ENCODE measurements at places on chromosomes 1 and 21. TPM values are rescaled to one million over a fixed set of nuclear protein-coding genes. Genes with fewer than 3 reads are reported as not detected.

The S100A3 gene
- 2.3 TPM for total RNA-seq

The FOXD3 gene
- 1.7 TPM for total RNA-seq

The EPHB2 gene
- 5.5 TPM for total RNA-seq

The GPR37L1 gene
- 0.06 TPM for total RNA-seq

The GSTM1 gene
- total RNA-seq: 63.8 TPM

The C21orf91 gene
- 17.5 TPM for total RNA-seq

The FALEC gene
- not detected for total RNA-seq

The OR2T33 gene
- total RNA-seq: not detected

The EVA1C gene
- total RNA-seq: 72.6 TPM

The C2CD2 gene
- 56.8 TPM for total RNA-seq

The SPATA45 gene
- 0.78 TPM for total RNA-seq

The PTPN14 gene
- total RNA-seq: 48.3 TPM

The LDLRAD2 gene
- 0.15 TPM for total RNA-seq

GRCh38 chr1:106768501-106768900, 288.0 kb upstream of the PRMT6 start:
- no peak for DNase-seq

GRCh38 chr1:244768804-244769203, 66.7 kb upstream of the COX20 start:
- no peak for DNase-seq

- no peak for DNase-seq
These were observed 39.5 kb downstream of the LRRC8B start for GRCh38 chr1:89563957-89564604.

- DNase-seq: no peak
These were observed 124.8 kb downstream of the UBE2U start for GRCh38 chr1:64328193-64328592.

DNA sequence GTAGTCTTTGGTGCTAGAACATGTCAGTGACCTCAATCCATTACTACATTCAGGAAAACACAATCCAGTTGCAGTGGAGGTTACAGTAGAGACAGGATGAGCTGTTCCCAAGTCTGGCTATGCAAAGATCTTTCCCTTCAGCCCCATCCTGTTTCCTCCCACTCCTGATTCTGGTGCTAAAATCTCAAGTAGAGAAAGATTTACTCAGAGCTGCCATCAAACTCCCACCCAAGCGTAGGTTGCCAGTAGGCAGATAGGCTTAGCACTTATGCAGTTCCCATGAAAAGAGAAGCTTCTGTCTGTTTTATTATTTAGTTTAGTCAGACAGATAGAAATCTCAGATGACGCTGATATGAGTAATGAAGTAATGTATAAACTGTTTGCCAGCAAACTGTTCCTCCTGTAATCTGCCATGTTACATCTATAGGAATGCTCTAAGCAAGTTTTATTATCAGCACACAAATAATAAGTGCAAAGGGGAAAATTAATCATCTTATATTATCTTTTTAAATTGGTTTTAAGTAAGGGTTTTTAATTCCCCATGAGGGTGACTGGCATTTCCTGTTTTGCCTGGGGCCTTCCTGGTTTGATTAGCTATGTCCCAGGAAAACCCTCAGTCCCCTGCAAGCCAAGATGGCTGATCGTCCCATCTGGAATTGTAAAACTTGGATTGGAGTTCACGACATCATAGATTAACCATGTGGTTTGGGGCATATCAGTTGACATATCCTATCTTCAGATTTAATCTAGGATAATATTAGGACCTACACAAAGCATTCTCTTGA, 188.3 kb upstream of the PALMD start:
- DNase-seq: no peak

DNA sequence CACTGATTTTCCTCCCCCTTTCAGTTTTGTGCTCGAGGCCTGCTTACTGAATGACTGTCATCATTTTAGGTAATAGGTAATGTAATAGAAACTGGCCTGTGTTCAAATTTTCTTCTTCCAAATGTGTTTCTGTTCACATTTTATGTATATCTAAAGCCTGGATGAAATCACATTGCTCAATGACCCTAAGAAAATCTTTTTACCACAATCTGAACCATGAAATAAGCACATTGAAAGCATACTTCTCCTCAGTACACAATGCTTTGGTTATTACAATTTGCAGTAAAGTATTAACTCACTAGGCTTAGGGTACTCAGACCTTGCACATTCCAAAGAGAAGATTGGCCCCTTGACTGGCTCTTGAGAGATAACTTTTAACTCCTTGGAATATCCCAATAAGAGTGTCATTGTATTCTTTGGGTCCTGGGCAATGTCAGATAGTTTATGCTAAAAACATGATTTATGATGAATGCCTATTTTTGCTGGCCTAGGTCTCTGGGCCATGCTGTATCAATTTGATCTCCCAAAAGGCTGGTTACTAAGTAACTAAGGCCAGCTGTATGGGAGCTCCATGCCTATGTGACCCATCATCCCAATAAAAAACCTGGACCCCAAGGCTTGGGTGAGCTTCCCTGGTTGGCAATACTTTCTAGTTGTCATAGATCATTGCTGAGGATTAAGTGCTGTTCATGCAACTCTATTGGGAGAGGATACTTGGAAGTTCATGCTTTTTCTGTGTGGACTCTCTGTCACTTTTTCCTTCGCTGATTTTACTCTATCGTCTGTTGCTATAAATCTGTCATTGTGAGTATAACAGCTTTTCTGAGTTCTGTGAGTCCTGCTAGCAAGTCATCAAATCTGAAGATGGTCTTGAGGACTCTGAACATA, 293.9 kb downstream of the GRIK1 start:
- DNase-seq: no peak

DNA sequence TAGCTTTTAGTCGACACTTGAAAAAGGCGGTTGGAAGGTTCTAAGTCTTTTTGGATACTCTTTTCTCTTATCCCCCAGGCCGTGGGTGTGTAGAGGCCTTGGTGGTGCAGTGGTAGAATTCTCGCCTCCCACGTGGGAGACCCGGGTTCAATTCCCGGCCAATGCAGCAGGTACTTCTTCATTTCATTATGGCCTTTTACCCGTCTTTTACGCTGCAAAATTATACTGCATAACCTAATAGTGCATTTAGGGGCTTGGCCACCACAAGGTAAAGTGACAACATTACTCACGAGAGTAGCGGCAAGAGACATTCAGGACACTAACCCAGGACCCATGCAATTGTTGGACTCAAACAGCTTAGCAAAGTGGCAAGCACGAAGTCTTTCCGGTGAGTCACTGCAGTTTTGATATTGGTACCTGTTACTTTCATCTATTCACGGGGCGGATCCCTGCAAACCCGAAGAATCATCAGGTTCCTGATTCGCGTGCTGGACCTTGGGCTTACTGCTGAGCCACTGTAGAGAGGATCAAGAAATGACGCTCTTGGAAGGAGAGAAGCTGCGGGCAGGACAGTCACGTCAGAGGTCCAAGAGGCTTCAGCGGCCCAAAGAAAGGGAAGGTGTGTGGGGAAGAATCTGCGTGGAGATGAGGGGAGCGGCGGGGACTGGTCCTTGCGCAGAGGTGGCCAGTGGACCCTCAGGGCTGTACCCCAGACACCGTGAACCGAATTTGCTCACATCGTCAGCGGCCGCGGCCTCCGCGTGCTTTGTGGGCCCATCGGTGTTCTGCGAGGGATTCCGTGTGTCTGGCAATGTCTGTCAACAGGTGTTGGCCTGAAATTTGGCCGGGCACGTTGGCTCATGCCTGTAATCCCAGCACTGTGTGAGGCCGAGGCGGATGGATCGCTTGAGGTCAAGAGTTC, 12.9 kb upstream of the RNU1-4 start:
- peak; percentile 60 for DNase-seq

DNA sequence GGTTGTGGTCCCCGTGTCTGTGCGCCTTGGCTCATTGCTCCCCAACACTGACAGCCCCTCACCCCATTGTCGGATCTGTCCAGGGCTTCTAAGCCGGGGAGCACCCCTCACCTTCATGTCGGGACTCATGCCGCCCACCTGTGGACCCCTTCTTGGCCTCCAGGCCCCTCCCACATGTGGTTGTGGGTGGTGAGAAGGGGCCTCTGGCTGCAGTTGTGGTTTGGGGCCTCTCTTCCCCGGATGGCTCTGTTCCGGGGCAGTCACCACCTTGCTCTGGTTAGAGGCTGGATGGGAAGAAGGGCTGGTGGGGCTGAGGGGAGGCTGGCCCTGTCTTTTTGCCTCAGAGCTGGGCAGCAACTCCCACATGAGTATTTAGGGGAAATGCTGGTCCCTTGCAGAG, 158.6 kb upstream of the C1orf174 start:
- no peak for DNase-seq

GRCh38 chr1:81452693-81453366, 347.9 kb upstream of the ADGRL2 start:
- no peak for DNase-seq

DNA sequence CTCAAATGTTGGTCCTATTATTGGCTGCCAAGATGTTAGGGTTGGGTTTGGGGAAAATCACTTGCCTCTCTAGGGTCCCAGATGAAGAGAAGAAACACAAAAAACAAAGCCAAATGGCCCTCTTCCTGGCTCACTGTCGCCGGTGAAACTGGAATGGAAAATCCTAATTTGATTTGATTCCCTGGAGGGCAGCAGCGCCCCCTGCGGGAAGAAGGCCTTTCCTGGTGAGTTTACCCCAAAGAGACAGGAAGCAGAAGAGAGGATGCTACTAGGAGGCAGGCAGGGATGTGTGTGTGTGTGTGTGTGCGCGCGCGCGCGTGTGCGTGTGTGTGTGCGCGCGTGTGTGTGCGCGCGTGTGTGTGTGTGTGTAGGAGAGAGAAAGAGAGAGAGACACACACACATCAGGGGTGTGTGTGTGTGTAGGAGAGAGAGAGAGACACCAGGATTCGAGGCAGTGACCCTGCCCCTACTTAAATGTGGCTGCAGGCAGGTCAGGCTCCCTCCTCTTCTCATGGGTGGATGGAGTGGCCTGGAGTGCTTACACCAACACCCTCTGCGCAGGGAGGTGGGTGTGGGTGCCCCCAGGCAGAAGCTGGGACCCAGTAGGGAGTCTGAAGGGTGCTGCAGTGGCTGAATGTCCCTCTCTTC, 3.1 kb upstream of the SELENON start:
- DNase-seq: peak; percentile 91

DNA sequence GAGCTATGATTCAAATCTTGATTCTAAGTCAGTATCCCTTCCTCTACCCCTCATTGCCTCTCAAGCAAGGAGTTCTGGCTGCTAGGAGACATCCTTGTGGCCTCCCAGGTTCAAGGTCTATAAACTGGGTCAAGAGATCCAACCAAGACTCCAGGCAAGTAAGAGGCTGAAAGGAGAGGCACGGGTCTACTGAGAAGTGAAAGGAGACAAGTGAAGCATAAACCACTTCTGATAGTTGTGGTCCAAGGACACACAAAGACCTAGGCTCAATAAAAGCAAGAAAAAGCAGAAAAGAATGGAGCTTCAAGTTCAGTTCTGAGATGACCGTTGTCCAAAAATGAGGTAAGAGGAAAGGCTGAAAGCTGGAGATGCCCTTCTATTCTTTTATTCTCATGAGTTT, 17.8 kb upstream of the PPP2R5A start:
- DNase-seq: no peak

DNA sequence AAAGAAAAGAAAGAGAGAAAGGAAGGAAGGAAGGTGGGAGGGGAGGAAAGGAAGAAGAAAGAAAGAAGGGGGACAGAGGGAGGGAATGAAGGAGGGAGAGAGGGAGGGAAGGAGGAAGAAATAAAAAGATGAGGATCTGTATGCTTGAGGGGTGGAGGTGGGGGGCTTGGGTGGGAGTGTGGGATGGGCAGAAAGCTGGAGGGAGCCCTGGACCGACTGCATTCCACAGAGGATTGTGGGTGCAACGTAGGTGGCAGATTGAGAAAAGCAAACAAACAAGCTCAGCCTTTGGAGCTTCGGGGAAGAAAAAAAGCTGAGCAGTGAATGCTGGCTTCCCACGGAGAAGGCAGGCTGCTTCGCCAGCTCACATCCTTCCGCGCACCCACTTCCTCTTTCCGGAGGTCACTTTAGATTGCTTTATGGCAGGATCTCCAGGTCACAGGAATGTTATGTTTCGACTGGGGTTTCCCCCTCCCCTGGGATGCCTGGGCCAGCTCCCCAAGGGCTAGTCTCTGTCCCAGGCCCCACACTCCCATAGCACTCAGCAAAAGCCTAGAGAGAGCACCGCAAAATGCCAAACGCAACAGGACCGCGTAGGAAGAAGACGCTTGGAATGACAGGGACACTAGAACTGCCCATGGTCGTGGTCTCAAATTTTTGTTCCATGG, 20.7 kb upstream of the LGALS8 start:
- DNase-seq: peak; percentile 80

DNA sequence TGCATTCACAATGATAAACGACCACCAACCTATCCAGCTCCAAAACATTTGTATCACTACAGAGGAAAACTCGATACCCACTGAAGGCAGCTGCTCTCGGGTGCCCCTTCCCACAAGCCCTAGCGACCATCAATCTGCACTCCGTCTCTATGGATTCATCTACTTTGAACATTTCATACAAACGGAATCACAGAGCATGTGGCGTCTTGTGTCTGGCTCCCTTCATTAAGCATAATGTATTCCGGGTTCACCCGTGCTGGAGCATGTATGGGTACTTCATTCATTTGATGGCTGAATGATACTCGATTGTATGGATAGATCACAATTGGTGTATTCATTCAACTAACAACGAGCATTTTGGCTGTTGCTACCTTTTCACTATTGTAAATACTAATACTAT, 340.2 kb downstream of the SMYD3 start:
- DNase-seq: no peak

DNA sequence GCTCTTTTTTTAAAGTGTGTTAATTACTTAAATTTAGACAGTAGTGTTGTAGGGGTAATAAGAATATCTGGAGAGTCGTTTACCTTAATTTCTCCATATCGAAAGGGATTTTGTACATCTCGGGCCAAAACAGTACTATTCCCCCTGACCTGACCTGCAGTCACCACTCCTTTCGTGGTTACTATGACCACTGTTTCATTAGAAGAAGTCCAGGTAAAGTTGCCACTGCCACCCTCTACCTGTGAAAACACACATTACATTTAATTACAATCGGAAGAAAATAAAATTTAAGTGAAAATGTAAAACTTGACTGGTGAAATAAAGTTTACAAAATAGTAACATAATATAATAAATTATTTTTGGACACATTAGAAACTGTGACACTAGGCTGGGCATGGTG, 37.2 kb downstream of the NUP210L start:
- DNase-seq: no peak

GRCh38 chr1:5770981-5771765, 221.1 kb downstream of the NPHP4 start:
- DNase-seq: no peak
